ENCODE measurements at places on chromosomes 11 and 22. TPM values are rescaled to one million over a fixed set of nuclear protein-coding genes. Genes with fewer than 3 reads are reported as not detected.

The DEUP1 gene
- 0.43 TPM for polyA plus RNA-seq

The DUSP8 gene
- 16.9 TPM for polyA plus RNA-seq

The LRRN4CL gene
- 2.9 TPM for polyA plus RNA-seq

The POTEH gene
- polyA plus RNA-seq = not detected

The GP1BB gene
- 4.4 TPM for polyA plus RNA-seq

The TENM4 gene
- 2.1 TPM for polyA plus RNA-seq

The DDX25 gene
- 2.0 TPM for polyA plus RNA-seq

The MUC5B gene
- 1.9 TPM for polyA plus RNA-seq

The DTX4 gene
- polyA plus RNA-seq = 43.9 TPM

The PKDREJ gene
- 0.69 TPM for polyA plus RNA-seq

The MCHR1 gene
- 0.09 TPM for polyA plus RNA-seq

The KDM4E gene
- 0.19 TPM for polyA plus RNA-seq

The C11orf65 gene
- 1.1 TPM for polyA plus RNA-seq

The SYT7 gene
- polyA plus RNA-seq = 12.1 TPM

The MS4A4E gene
- polyA plus RNA-seq = 0.85 TPM

The CARD18 gene
- polyA plus RNA-seq = not detected

The RASSF10 gene
- 3.6 TPM for polyA plus RNA-seq

The CARNS1 gene
- 4.7 TPM for polyA plus RNA-seq

The OR52I2 gene
- 0.03 TPM for polyA plus RNA-seq

Data from large intestine (tissue), 12 donors.